Inflammatory macrophage treated with lipopolysaccharide for 4 hours (primary cell): ENCODE measurements at places on chromosomes 6 and 20.

- no peak for DNase-seq
Measured at GRCh38 chr6:22681761-22682160, 112.4 kb downstream of the HDGFL1 start.

- DNase-seq: no peak
Measured at GRCh38 chr6:47016909-47017308, 25.2 kb downstream of the ADGRF1 start.

DNA sequence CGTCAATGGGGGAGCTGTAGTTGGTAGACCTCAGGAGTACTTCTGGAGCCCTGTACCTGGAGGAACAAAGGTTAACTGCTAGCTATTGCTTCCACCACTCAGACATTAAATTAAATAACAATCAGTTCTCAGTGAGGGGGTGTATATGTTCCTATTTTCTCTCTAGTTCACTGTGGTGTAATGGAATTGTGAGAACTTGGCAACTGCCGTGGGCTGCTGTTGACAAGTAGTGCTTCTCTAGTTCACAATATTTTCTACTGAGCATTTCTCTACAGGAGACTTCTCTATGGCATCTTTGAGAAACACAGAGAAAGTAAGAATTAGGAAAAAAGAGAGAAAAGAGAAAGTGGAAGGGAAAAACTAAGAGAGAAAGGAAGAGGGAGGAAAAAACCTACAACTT is 23.4 kb upstream of the GSTA4 start:
- no peak for DNase-seq

DNA sequence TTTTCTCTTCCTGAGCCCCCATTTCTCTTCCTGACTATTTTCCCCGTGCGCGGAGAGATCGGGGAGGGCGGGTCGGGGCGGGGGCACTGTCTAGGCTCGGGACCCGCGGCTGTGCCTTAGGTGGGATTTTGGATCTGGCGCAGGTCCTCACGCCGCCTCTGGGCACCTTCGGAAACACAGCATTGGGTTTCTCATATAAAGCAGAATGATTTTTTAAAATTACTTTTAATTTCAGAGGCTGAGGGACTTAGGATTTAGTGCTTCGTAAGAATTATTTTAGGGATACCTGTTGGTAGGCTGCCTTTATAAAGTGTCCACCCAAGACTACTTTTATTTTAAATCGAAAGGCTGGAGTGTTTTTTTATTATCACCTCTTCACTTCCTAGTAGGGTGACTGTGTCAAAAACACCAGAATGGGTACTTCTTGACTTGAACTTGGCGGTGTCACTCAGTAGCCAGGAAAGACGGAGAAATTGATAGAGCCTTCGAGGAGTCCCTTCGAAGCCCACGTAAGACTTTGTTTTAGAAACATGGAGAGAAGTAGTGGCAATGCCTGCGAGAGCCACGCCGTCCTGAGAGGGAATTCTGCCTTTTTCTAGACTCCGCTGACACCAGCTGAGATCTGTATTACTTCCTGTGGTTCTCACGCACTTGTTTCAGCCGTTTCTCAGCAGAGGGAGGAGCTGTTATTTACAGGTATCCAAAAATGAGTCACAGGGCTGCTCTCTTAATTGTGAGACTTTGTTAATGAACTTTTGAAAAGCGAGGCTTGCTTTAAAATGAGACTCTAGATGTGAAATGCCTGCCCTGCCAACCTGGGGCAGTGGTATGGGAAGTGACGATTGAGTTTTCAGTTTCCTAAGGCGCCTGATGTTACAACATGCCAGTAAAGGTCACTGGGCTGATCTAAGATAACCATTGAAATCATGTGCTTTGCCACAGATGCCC is 667 bp downstream of the STX11 start:
- DNase-seq: peak; percentile 94

DNA sequence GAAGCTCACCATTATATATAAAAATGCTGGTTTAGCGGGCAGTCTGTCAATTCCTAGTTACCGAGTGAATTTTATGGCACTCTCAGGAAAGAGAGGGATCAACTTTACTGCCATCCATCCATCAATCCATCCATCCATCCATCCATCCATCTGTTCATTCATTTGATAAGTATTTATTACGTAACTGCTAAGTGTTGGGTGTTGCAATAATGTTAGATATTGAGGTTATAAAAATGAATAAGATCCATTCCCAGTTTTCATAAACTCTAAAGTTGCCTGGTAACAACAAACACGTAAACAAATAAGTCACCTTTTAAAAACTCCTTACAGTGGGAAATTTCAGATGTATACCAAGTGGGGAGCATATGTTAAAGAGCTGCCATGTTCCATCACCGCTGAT is 36.8 kb downstream of the SASH1 start:
- no peak for DNase-seq

GRCh38 chr20:3766422-3767109 is 987 bp downstream of the ADISSP start:
- no peak for DNase-seq

- no peak for DNase-seq
Measured at GRCh38 chr6:145507239-145507638, 228.1 kb downstream of the EPM2A start.

DNA sequence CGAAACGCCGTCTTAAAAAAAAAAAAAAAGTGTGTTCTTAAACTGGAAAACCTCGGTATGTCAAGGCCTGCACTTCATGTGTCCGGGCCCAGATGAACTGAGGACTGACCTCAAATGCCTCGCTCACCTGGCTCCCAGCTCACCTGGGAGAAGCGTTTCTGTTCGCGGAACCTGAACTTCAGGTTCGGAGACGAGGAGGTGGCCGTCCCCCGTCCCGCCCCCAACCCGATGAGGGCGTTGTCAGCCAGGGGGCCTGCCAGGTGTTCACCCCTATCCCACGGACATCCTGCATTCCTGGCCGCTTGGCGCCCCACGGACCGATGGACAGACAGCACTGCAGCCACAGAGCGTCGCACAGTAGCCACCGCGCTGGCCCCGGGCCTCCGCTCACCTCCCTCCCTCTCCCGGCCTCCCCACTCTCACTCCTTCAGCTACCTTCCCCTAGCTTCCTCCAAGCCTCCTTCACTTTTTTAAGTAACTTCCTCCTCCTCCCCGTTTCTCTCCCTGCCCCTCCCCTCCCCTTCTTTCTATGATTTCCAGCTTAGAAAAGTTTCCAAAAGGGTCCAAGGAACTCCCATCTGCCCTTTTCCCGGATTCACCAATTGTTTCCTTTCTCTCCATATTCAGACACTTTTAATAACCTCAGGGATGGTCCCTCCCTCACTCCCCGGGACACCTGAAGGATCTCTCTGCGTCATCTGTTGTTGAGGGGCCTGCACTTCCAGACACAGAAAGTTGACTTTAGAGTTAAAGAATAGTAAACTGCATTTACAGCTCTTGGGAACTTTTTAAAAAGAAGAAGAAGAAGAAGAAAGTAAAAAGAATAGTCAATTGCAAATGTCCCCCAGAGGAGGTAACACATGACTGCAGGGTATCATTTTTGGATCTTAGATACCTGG is 22.7 kb upstream of the MCM3 start:
- DNase-seq: no peak

DNA sequence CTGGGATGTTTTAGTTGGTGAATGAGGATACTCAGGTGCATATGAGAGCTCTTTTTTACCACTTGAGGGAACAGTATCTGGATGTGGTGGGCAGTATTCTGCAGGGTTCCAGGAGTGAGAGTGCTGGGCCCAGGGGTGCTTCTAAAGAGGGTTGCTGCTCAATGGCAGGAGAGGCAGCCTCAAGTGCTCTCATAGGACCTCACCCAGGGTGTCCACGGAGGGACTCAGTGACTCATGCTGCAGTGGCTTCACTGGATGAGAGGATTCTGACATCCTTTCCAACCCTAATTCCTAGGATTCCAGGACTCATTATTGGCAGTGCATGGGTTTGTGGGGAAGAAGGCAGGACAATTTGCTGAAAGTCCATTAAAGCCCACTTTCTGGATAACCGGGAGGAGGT is 176.6 kb upstream of the FERMT1 start:
- DNase-seq: no peak

GRCh38 chr6:43840490-43841218 is 70.6 kb downstream of the VEGFA start:
- DNase-seq: no peak

DNA sequence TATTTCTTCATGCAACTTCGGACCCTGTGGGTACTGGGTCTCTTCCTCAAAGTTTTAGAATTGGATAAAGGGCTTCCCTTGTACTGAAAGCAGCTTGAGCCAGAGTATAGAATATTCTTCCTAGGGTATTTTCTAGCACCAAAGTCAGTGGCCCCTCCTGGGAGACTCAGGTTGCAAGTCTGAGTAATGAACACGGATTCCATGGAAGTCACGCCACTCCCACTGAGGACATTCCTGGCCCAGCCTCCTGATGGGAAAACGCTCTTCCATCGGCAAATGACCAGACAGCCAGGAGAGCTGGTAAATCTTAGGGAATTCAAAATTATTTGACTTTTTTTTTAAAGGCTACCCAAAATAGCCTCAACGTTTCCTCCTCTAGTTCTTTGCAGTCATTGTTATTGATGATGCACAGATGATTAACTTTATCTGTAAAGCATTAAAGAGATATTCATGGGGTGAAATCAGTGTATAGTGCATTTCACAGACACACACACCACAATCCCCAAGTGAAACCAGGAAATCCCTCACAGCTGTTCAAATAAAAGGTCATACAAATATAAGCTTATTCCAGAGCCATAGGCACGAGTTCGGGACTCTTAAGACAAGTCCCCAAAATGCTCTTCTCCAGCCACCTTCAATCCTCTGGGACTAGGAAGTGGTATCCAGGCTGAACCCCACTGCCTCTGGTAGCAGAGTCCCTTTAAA is 248.8 kb downstream of the SOD2 start:
- DNase-seq: no peak

- no peak for DNase-seq
Measured at GRCh38 chr20:50695135-50695872, 4.0 kb upstream of the RIPOR3 start.

- no peak for DNase-seq
Measured at GRCh38 chr6:121890307-121890910, 455.0 kb downstream of the GJA1 start.

DNA sequence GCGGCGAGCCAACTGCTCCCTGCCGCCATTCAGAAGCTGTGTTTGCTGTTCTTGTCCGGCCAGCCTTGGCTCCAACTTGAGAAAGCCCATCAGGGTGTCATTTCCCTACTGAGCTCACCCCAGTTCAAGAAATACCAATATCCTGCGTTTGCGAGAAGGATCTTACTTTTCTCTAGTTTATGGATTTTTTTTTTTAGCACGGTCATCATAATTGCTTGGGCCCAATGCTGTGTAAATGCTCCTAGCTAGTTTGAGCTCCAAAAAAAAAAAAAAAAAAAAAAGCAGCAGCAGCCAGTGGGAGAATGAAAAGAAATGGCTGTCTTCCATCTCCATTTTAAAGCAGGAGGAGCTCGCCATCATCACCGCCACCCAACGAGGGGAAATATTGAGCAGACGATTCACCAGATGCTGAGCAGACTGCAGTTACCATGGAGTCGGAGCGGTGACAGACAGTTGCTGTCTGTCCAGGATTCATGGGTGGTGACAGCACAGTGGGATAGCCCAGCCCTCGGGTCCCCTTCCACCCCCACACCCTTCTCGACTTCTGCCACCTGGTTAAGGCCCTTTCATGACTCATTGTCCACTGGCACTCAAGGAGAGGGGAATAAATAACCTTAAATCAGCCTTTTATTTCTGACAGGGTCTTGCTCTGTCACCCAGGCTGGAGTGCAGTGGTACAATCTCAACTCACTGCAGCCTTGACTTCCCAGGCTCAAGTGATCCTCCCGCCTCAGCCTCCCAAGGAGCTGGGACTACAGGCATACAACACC is 132.4 kb upstream of the SNX9 start:
- no peak for DNase-seq

DNA sequence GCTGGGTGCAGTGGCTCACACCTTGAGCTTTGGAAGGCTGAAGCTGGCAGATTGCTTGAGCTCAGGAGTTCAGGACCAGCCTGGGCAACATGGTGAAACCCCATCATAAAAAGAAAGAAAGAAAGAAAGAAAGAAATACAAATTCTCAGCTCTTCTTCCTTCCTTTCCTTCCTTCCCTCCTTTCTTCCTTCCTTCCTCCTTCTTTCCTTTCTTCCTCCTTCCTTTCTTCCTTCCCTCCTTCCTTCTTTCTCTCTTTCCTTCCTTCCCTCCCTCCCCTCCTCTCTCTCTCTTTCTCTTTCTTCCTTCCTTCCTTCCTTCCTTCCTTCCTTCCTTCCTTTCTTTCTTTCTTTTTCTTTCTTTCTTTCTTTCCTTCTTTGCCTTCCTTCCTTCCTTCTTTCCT is 21.0 kb upstream of the NCOA3 start:
- DNase-seq: no peak

- DNase-seq: peak; percentile 78
Measured at GRCh38 chr6:56757588-56757984, 114.9 kb upstream of the DST start.

- no peak for DNase-seq
Measured at GRCh38 chr6:88565409-88565811, 398.0 kb downstream of the RNGTT start.

DNA sequence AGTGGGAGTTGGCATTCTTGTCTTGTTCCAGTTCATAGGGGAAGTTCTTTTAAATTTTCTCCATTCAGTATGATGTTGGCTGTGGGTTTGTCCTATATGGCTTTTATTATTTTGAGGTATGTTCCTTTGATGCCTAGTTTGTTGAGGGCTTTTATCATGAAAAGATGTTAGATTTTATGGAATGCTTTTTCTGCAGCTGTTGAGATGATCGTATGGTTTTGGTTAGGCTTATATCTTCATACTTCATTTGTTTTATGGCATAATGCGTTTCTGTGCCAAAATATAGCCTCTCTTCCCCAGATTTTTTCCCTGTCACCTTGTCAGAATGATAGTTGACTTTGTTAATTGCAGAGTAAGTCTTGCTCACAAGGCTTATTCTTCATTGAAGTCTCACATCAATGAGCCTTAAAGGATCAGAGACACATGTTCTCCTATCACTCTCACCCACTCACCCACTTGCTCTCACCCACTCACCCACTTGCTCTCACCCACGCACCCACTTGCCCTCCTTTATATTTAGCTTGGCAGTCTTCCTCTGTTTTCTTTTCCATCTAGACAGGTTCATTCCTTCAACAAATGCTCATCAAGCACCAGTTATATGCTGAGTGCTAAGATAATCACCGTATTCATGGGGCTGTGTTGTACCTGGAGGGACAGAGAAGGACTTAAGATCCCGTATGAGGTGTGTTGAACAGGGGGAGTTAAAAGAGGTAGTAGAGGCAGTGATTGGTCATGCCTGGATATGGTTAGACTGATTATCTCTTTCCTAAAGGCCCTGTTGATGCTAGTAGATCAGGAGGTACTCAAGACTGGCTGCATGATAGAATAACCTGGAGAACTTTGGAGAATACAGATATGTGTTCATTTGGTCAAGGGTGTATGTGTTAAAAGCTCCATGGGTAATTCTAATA is 19.3 kb downstream of the UST start:
- DNase-seq: no peak

GRCh38 chr20:62635852-62636251 is 6.5 kb upstream of the SLCO4A1 start:
- DNase-seq: no peak

GRCh38 chr6:51099201-51099600 is 280.5 kb downstream of the TFAP2B start:
- DNase-seq: no peak
